ENCODE measurements at places on chromosomes 6 and 20. TPM values are rescaled to one million over a fixed set of nuclear protein-coding genes. Genes with fewer than 3 reads are reported as not detected.
A peak's percentile ranks its signal among the peaks of the same experiment; 100 is the strongest.

DNA sequence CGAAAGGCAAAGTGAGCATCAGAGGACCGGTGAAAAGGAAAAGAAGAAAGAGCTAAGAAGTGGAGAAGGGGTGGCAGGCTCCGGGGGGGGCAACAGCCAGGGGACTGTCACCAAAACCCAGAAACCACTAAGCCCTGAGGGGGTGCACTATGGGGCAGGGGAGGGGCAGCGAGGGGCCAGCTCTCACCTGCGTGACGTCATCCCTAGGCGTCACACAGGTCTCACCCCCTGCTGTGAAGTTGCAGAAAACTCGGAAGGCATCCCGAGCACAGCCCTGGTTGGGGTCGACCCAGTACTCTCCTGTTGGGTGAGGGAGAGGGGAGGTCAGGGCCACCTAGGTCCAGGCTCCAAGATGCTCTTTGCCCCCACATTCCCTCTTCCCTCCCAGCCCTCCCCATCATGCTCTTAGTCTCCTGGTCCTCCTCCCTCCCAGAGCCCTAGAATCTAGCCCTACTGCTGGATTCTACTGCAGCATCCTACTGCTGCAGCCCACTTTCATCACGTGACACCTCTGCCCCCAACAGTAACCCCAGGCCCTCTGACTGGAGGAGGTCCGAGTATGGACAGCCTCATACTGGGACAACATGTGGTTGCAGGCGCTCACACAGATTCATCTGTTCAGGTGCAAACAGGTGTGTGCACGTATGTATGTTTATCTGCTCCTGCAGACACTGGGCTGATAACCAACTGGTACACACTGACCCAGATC is 27.4 kb downstream of the COL11A2 start:
- no peak for DNase-seq

DNA sequence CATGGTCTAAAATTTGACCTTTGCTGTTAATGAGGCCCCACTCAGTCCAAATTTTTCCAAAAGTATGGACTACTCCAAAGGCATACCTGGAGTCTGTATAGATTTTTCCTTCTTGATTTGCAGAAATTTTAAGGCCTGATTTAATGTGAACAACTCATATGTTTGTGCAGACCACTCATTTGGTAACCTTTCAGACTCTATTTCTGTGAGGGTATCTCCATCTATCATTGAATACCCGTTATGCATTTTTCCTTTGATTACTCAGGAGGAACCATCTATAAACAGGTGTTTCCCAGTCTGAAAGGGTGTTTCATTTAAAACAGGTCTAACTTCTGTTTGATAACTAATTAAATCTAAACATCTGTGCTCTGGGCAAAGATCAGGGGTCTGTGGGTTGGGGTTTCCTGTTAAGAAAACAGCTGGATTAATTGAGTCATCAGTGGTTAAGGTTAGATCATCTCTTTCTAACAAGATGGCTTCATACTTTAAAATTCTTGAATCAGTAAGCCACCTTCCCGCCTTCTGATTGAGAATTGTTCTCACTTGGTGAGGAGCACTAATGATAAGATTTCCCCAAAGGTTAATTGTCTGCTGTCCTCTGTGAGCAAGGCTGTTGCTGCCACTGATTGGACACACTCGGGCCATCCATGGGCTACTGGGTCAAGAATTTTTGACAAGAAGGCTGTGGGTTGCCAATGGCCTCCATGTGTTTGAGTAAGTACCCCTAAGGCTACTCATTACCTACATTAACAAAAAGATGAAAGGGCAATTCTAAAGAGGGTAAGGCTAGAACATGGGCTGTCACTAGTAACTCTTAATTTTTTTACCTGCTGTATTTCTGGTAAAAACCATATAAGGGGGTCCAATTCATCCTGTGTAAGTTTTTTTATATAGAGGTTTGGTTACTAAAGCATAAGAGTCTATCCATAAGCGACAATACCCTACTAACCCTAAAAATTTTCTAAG is 24.1 kb downstream of the HLA-B start:
- no peak for DNase-seq

DNA sequence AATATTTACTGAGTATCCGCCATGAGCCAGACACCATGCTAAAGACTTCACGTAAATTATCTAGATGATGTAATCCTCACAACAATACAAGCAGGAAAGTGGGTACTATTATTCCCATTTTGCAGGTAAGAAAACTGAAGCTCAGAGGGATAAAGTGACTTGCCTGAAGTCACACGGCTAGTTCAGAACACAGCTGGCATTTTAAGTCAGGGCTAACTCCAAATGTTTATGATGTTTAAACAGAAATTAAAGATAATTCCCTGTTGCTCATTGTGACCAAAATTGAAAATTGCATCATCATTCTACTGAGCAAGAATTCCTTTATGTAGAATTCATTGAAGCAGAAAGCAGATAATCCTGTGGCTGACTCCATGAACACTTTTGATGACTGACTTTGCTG is 71.3 kb upstream of the STXBP5 start:
- peak; percentile 66 for DNase-seq

CFAP206 gene
- total RNA-seq: 0.27 TPM

FOXP4 gene
- 2.9 TPM for total RNA-seq

DNA sequence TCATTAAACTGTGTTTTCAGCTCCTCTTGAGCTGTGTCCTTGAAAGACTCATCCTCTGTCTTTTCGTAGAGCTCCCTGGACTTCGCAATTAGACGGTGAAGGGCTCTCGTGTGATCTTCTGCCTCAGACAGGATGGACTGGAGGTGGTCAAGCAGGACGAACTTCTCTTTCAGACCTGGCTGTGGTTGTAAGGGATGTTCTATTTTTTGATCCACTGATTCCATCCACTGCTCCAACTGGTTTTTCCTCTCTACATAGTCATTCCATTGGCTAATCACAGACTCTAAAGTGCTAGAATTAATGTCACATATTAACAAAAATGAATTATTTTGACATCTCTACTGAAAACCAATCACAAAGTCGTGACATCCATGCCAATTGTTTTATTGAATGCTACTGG is 250.1 kb downstream of the SYNE1 start:
- DNase-seq: no peak

GRCh38 chr6:157169226-157169625 is 154.1 kb downstream of the TMEM242 start:
- DNase-seq: no peak

DNA sequence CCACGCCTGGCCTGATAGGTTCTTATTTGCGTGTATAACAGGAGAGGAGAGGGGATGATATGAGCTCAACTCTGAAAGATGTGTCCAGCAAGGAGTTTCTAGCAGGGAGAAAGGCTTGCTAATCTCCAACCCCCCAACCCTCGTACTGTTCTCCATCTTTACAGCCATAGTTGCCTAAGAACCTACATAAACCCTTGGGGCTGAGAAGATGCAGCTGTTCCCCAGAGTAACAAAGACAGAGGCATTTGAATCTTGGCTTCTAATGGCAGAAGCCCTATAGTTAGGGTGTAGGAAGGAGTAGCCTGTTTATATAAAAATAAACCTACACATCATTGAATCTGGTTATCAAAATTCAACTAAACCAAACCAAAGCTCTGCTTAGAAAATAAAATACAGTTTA is 631.4 kb upstream of the SLC35B3 start:
- DNase-seq: no peak

- DNase-seq: no peak
Measured at GRCh38 chr6:97304701-97305100, 21.7 kb upstream of the MMS22L start.

- peak; percentile 79 for DNase-seq
Measured at GRCh38 chr6:157763129-157763903, 59.7 kb upstream of the SNX9 start.

DNA sequence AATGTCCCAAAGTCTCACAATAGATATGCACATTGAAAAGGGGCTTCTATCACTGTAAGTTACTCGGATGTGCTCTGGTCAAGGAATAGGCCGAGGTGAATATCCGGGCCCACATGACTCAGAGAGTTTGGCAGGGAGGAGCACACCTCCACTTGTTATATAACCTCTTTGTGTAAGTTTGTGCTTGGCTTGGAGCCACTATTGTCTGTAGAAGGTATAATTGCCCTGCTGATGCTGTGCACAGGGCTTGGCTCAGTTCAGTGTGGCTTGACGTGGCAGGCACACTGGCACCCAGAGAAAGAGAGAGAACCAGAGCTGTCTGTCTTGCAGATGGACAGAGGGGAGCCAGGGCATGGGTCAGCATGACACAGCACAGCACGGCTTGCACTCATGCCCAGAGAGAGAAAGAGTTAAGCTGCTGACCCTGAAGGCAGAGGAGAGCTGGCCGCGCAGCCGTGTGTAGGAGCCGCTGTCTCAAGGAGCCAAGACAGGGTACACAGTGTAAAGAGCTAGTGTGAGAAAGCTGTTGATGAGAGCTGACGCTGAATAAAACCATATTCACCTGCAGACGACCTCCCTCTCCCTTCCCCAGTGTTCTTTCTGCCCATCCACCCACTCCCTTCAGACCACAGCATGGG is 482.5 kb downstream of the C6orf118 start:
- DNase-seq: peak; percentile 35

- no peak for DNase-seq
Measured at GRCh38 chr6:3370361-3371221, 86.3 kb downstream of the SLC22A23 start.

SPTLC3 gene
- total RNA-seq: 6.8 TPM

- DNase-seq: no peak
Measured at GRCh38 chr20:60381643-60382400, 423.6 kb downstream of the CDH26 start.

DNA sequence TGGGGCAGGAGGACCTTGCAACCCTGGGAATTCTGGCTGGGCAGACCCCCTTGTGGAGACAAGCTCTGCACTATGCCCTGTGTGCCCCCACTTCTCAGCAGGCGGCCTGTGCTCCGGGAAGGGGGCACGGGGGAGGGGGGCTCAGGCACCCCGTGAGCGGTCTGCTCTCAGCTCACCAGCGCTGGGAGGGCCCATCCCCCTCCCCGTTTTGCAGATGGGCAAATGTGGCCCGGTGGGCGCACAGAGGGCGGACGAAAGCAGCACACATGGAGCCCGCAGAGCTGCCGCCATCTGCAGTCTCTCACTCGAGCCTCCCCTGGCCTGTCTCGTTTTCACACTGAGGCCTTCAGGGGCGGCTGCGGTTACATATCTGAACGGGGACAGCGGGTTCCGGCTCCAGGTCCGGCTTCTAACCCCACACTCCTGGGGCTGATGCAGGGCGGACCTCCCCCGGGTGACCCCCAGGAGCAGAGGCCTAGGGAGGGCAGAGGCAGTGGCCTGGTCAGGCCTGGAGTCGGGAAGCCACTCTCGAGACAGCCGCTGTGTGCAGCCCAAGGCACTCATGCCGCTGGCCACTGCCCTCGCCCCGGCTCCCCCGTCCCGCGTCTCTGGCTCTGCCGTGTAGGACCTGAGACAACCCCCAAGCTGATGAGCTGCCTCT is 13.9 kb downstream of the CHRNA4 start:
- no peak for DNase-seq

DNA sequence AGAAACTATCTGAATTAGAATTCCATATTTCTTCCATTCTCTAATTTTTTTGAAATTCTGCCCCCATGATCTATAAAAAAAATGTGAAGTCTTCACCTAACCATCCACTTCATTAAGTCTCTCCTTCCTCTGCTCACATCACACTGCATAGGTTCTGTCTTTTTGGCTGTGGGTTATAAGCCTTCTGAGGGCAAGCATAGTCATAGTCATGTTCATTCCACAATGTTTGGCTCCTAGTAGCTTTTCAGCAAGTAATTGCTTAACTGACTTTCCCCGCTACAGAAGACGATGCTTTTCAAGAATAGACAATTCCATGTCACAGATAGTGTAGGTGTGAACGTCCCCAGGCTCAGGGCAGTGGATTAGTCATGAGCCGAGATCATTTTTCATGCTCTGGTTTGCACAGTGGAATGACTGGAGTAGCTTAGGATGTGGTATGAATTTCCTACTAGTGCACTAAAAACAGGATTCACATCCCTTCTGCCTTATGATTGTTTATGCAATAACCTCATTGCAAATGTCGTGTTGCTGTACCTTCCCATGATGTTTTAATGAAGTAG is 29.1 kb downstream of the WRNIP1 start:
- DNase-seq: no peak

DNA sequence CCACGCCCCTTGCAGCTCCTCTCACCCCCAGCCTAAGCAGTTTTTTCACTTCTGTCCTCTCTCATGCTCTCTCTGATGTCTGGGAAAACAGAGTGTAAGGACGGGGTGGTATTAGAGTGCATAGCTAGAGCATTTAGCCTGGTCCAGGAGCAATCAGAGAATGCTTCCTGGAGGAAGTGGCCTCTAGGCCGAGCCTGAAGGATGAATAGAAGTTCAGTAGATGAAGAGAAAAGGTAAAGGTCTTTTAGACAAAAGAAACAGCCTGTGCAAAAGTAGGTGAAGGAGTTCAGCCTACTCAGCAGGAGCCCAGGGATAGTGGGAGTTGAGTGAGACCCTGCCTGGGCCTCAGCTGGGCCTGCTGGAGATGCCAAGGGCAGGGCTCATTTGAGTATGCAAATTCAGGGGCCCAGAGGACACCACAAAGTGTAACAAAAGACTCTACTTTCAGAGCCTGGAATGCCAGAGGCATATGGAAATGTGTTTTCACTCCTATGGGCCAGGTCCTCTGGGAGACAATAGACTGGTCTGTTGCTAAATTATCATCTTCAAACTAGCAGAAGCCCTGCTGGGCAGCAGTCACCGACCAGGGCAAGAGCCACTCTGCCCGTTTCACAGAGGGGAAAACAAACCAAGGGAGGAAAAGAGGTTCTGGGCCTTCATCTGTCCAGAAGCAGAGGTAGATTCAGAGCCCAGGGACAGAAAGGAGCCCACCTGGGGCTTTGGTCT is 19.7 kb upstream of the TM9SF4 start:
- DNase-seq: no peak

GRCh38 chr6:31597006-31597405 is 4.2 kb upstream of the NCR3 start:
- DNase-seq: no peak

HLA-DRA gene
- total RNA-seq: 0.45 TPM

DNA sequence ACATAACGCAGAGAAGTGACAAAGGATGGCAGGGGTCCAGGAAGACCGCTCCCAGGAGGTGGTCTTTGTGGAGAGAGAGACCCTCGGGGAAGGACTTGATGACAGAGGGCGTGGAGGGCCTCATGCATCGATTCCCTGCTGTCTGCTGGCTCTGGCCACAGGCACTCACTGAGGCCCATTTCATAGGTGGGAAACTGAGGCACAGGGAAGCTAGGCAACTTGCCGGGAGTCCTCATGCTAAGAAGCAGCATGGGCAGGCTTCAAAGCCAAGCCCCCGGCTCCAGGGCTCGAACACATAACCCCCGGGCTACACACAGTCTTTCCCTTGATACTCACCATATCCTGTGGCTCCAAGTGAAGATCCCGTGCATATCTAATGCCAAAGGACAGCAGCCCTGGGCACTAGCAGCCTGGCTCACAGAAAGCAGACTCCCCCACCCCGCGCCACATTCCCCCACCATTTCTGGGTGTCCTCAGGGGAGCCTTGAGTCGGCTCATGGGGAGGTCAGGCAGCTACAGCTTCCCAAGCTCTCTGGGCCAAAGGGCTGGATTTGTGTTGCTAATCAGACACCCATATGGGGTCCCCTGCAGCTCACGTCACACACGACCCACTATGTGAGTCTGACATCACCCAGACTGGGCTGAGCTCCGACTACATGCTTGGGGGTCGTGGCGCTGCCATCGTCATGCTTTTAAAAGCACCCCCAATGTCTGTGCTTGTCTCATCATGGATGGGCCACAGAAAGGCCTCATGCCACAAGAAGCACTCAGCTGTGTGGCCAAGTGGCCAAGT is 130.9 kb upstream of the PMEPA1 start:
- DNase-seq: no peak

GRCh38 chr6:54299542-54300269 is 8.5 kb upstream of the TINAG start:
- DNase-seq: peak; percentile 47

Data from fibroblast of the aortic adventitia (primary cell).